ENCODE measurements at places on chromosomes 2 and 18.
A peak's percentile ranks its signal among the peaks of the same experiment; 100 is the strongest.

GRCh38 chr2:186683341-186683740 lies 10.5 kb upstream of the FAM171B start:
- DNase-seq = no peak

DNA sequence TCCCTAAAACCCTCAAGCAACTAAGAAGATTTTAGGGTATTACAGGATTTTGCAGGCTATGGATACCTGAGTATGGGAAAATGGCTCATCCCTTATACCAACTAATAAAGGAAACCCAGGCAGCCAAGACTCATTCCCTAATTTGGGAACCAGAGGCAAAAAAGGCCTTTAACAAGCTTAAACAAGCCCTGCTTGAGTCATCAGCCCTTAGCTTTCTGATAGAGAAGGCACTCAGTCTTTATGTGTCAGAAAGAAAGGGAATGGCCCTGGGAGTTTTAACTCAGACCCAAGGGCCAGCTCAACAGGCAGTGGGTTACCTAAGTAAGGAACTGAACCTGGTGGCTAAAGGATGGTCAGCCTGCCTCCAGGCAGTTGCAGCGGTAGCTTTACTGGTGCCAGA lies 96.9 kb upstream of the RMP24 start:
- no peak for DNase-seq

GRCh38 chr2:37619959-37620300 lies 51.5 kb downstream of the CDC42EP3 start:
- no peak for DNase-seq

- DNase-seq = no peak
Measured at GRCh38 chr2:25928668-25929067, 50.4 kb upstream of the ASXL2 start.

DNA sequence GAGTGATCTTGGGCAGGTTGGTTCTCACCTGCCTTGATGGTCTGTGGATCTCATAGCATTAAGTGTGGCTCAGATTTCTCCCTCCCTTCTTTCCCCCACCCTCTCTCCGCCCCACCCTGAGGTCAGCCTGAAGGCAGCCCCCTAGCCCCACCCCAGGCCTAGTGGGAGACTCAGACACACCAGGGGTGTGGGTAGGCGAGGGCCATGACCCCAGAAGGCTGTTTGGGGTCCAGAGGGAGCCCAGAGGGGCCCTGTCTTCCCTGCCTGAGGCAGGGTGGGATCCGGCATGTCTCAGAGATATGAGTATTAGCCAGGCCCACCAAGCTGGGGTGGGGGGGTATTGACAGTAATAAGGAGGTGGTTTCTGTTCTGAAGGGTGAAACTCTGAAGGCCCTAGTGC lies 160.5 kb downstream of the GLI2 start:
- no peak for DNase-seq

DNA sequence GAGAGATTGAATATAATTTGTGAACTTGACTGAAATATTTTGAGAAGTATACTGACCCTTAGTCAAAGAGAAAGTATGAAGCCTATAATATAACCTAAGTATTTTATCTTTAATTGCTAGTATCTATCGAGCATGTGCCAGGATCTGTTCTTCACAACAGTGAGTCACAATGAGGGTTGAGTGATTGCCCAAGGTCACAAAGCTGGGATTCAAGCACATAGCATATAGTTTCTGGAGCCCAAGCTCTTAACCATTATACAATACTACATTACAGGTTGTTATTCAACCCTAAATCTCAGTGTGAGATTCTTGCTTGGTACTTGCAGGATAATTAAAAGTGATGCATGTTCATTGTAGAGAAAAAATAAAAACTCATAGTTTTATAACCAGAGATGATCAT lies 97.2 kb downstream of the RAB3GAP1 start:
- DNase-seq = no peak

DNA sequence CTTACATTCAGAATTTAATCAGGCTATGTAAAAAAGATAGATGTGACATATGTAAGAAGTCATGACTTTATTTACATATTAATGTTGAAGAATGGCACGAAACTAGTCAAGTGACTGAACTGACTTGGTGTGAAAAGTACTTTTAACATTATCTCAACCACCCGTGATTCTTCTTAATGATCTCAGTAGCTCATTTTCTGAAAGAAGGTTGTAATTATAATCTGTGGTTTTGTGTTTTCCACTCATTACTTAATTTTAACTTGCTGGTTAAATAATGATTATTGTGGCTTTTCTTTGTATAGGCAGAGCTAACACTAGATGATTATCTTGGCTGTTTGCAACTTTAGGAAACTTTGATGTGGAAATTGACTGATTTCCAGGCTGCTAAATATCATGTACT lies 18.5 kb downstream of the KCNJ13 start:
- DNase-seq = no peak

- DNase-seq = no peak
Measured at GRCh38 chr2:62410015-62410453, 96.0 kb downstream of the TMEM17 start.

DNA sequence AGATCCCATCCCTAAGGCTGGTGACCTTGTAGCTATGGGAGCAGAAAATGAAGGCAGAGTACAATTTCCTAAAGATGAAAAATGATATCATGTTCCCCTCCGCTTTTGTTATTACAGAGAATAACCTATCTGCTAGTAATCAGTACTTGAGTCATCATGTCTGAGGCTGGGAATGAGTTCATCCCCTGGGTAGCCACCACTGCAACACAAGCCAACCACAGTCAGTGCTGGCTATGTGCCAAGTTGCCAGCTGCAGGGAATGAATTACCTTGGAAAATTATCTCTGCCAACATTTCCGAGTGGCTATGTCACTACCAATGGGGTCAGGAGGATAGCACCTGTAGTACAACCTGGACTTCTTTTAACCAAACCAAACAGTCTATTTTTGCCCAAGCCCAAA lies 1094.7 kb upstream of the DDX18 start:
- DNase-seq = no peak

- no peak for DNase-seq
Measured at GRCh38 chr2:147008481-147008880, 836.3 kb upstream of the ACVR2A start.

GRCh38 chr2:145166731-145167302 lies 646.9 kb upstream of the ZEB2 start:
- DNase-seq = no peak

GRCh38 chr2:216474925-216475670 lies 23.5 kb upstream of the RPL37A start:
- DNase-seq = peak; percentile 58

- no peak for DNase-seq
Measured at GRCh38 chr2:159266554-159266953, 19.9 kb downstream of the WDSUB1 start.

DNA sequence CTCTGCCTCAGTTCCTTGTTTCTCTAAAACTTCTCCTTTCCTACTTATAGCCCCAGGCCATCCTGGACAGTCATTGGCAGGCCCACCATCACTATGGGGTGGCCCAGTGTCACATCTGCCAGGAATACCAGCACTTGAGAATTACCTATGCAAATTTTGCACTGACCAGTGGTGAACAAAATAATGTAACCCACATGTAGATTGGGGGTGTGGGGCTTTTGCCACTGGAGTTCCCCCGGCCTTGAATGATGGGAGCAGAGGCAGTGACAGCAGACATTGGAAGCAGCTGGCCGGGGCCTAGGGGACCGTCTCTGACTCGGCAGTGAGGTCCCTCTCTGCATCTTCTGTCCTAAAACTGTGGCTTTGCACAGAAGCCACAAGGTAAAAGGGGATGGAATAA lies 24.9 kb upstream of the DNMT3A start:
- DNase-seq = no peak

GRCh38 chr2:159066541-159067156 lies 98.2 kb downstream of the TANC1 start:
- no peak for DNase-seq

DNA sequence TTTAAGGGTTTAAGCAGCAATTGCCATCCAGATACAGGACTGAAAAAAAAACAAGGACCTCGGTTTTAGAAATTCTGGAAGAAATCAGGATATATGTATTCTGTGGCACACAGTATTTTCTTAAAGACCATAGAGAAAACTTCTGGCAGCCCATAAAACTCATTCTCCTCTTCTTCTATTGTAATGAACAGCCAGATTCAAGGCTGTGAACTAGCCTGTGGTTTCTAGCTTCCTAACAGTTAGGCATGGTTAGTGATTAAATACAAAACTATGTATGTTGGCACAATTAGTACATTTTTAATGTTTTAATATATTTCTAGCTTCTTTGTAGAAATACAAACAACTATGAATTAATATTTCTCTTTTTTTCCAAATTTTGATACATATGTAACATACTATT lies 555.7 kb downstream of the DSC3 start:
- DNase-seq = no peak

DNA sequence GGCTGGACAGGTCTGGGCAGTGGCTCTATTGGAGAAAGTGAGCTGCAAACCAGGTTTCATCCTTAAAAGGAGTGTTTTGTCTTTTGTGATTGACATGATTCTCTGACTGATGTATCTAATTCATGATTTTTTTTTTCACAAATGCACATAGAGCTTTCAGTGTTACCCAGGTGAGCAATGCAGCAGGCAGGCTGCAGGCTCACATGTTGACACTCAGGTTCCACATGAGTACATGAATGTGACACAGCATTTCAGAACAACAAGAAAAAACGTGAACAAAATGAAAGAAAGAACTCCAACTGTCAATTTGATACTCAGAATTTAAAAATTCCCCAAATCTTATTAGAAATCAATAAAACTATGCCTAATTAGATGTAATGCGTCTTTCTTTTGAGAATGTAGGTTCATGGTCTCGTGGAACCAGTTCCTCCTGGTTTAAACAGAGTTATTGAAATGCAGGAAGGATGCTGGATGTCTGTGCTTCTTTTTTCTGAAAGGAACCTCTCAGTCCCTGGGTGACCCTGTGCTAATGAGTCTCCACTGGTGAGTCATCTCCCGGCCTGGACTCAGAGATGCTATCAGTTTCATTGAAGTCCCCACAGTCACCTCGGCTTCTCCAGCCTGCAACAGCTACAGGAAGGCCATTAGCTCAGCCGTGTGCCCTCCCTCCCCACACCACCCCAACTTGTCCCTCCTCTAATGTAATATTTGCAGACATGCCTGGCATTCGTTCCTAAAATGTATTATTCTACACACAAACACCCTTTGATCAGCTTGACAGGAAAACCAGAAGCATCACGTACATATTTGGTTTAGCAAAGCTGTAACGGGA lies 430.4 kb downstream of the LPIN1 start:
- DNase-seq = no peak

- DNase-seq = no peak
Measured at GRCh38 chr2:236627841-236628240, 58.2 kb downstream of the ACKR3 start.

DNA sequence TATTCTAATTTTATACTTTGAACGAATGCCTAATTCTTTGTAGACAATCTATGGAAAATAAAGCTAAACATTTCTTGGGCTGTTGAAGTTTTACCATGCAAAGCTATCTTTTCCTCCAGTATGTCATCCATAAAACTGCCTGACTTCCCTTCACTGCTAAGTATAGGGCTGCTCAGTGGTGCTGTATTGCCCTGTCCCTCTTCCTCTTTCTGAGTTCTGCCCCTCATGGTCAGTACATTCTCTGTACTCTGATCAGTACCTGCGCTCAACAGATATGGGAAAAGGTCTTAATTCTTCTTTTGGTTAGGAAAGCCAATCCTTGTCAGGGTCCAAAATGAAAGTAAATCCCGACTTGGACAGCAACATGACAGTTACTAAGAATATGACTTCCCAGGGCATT lies 321.9 kb downstream of the RAD51AP2 start:
- DNase-seq = no peak

GRCh38 chr2:218271487-218271797 lies 1.1 kb downstream of the PNKD start:
- no peak for DNase-seq

DNA sequence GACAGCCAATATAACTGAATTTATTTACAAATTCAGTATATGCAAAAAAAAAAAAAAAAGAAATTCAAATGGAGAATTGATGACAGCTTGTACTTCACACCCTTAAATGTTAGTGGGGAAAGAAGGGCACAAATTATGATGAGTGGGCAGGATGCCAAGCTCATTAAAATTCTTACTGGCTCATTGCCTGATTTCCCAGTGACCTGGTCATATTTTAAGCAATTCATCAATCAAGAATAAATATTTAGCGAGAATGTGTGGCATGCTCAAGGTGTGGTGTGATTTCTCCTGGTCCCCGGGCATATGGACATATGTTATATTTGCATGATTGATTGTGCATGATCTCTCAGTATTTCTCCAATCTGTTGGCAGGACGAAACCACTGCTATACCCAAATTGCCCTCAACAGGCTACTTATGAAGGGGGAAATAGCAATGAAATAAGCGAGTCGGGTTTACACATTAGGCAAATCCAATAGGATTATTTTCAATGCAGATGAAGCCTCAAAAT lies 883.0 kb downstream of the LRRTM4 start:
- no peak for DNase-seq

- no peak for DNase-seq
Measured at GRCh38 chr2:163708265-163708664, 27.5 kb downstream of the FIGN start.
